Activated CD4-positive, alpha-beta T cell treated with anti-CD3 and anti-CD28 coated beads, Interleukin-2, Interleukin-4, amounts not matched to agents 100 ng/mL and 50 ng/mL, durations not matched to agents 16 hours and 8 hours (primary cell): ENCODE measurements at places on chromosomes 16 and 17.

DNA sequence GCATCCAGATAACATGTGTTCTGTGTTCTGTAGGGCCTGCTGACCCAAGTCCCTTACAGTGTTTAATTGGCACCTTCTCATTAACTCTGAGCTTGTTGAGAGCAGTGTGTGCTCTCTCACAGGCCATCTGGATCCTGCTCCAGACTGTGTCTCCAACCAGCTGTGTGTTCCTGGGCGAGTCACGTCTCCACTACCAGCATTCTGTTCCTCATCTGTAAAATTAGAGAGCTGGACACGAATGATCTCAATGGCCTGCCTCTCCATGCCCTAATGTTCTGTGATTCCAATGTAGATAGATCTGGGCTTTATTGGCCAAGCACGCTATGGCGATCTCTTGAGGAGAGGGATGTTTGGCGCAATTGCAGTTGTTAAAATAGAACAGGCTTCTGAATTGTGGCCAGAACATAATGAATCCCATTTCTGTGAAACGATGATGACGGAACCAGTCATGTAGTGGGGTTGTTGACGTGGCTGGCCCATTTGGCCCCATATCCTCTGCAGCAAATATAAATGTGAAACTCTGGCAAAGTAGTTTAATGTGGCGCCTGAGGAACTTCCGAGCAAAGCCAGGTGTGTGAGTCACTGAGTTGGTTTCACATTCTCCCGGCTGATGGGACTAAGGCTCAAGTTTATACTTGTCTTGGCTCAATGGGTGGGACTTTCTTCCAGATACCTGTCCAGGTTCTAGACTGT lies 22.2 kb downstream of the TBX4 start:
- DNase-seq: no peak

DNA sequence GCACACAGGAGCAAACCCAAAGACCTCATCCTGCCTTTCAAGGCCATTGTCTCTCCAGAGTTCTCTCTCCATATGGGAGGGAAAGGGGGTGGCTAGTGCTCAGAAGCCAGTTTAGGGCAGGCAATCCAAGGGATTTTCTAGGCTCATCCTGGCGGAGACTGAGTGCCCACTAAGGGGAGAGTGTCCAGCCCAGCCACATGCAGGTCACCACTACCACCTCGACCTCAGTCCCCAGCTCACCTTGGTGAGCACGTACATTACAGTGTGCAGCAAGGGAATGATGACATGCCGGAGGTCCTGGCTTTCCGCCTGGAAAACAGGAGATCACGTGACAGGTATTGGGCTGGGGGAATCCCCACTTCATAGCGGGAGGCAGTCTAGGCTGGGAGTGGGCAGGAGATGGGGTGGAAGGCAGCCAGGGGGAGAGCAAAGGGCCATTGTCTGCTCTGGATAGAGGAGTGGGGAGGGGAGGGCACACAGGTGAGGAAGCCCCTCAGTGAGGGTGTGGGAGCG lies 29.9 kb downstream of the PIK3R6 start:
- DNase-seq: no peak

DNA sequence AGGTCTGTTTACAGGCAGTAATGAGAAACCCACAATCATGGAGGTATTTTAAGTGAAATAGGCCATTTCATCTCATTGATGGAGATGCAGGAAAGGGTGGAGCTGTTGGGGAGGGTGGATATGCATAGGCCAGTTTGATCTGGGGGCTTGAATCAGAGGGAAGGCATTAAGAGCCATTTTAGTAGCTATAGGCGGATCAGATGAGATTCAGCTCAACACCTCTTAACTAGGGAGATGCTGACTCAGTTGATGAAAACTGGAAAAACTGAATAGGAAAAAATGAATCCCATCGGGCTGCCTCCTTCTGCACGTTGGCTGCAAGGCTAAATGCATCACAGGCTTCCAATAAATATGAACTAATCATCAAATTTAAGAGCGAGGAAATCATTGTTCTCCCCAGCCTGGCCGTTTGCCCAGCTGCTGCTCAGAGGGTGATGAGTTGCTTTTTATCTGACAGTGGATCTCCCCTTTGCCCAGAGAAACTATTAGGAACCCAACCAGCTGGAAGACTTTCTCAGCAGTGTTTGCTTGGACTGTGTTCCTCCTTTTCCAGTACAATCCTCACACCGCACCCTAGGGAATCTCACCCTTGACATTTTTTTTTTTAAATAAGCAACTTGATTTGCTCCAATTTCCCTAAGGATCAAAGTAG lies 149.6 kb downstream of the SOX9 start:
- DNase-seq: no peak

DNA sequence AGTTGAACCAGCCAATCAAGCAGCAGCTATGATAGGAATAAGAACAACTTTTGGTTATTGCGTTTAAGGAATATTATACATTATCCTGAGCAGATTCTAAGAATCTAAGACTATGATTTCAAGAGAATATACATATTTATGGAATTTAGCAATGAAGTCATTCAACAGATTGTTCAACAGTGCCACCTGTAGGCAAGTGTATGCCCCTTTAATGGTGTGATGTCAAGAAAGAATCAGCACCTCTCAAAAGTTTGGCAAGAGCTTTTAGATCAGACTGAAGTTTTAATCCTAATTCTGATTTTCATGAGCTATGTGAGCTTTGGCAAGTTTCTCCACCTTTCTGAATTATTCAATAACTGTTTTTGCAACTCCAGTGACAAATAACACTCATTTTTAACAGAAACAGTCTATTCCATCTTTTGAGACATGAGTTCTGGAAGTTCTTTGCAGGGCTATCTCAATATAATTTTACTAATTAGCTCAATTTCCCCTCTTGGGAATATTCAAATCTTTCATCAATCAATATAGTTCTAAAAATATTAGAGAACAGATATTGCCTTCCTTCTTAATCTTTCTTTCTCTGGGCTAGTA lies 474.3 kb upstream of the TOM1L1 start:
- peak; percentile 4 for DNase-seq

GRCh38 chr17:28227316-28228108 lies 91.5 kb upstream of the TMEM97 start:
- peak; percentile 11 for DNase-seq

GRCh38 chr16:53209429-53209828 lies 154.6 kb downstream of the CHD9 start:
- no peak for DNase-seq

- DNase-seq: no peak
Observed at GRCh38 chr17:61770752-61771533, 92.4 kb downstream of the BRIP1 start.
